ENCODE measurements at places on chromosomes 5 and 9.

DNA sequence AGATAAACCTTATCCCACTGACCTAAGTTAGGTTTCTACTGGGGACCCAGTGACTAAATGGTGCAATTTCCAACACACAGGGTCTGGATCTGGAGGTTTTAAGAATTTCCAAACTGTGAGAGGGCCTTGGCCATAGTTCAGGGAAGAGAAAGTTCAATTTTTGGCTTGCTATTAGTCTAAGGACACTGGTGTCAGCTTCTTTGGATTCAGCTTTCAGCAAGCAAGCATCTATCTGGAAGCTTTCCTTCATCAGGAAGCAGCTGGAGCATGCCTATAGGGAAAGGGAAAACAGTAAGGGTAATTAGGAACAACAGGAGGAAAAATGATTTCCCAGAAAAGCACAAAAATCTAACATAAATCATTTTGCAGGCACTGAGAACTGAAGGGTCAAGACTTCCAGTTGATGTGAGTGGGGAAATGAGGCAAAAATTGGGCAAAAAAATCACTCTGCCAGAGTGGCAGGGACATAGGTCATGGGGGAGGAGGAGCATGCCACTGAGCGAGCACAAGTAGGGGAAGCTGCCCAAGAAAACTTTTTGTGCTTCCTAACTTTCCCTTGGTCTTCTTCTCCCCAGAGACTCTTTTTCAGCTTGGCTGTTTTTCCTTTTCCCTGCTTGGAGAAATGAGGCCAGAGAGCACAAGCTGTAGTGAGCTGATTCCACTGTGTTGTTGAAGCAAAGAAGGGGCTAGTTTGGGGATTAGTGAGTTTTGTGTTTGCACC lies 299.6 kb downstream of the FGF10 start:
- no peak for DNase-seq

DNA sequence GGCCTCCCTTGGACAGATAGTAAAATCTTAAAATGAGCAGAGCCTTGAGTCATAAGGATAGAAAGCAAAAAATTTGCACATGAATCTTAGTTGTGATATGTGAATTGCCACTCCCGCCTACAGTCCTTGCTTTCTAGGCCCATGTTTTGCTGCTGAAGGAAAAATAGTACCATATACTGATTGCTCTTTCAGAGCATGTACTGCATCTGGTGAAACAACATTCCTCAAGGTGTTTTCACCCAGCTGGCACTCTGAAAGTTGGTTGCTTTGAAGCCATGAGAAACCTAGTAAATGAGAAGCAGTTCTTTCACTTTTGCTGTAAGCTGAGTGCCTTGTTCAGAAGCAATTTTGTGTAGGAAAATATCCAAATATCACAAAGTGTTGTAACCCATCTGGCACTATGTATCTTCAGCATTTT lies 10.3 kb downstream of the CDC37L1 start:
- DNase-seq, result no peak

- no peak for DNase-seq
Measured at GRCh38 chr5:35430381-35431162, 187.1 kb upstream of the SPEF2 start.

DNA sequence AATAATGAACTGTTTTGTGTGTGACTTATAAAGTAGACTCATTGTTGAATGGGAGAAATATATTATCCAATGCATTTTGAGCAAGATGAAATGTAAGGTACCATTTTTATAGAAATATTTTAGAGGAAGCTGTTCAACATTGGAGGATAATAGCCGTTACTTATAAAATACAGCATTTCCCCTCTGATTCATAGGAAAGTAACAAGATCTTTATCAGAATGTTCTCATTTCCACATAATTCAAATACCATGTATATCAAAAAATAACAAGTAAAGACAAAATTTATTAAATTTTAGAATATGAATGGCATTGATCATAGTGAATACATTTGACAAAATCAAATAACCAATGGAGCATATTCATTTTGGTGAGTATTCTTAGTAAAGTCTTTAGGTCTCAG lies 346.7 kb upstream of the PTGER4 start:
- DNase-seq, result no peak

- peak; percentile 80 for DNase-seq
Measured at GRCh38 chr5:140977003-140977402, 10.7 kb downstream of the PCDHAC2 start.

GRCh38 chr5:112174959-112175594 lies 244.0 kb downstream of the EPB41L4A start:
- no peak for DNase-seq

GRCh38 chr5:131521252-131521651 lies 113.8 kb downstream of the RAPGEF6 start:
- no peak for DNase-seq

DNA sequence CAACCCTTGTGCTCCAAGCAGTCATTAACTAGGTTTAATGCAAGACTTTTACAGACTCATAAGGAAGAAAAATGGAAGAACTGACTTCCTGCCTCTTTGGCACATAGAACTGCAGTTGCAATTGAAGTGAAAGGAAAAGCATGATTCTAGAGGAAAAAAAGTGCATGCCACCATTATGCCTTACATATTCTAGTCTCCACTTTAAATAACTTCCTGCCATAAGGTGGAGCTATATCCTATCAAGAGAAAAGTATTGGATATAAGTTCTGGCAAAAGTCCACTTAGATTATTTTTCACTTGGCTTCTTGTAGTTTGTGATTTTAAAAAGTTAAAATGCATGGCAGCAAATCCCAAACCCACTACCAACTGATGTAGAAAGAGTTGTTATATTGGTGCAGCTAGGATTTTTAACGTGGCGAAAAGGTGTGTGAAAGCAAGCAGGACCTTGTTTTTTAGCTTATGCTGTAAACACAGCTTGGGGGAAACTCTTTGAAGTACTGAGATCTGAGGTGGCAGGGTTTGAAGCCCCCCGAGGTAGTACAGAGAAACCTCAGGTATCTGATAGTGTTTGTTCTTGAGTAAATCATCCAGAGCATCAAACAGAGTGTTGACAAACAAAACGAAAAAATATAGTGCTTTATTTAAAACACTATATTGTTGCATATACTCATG lies 117.9 kb downstream of the ANXA1 start:
- DNase-seq, result no peak

DNA sequence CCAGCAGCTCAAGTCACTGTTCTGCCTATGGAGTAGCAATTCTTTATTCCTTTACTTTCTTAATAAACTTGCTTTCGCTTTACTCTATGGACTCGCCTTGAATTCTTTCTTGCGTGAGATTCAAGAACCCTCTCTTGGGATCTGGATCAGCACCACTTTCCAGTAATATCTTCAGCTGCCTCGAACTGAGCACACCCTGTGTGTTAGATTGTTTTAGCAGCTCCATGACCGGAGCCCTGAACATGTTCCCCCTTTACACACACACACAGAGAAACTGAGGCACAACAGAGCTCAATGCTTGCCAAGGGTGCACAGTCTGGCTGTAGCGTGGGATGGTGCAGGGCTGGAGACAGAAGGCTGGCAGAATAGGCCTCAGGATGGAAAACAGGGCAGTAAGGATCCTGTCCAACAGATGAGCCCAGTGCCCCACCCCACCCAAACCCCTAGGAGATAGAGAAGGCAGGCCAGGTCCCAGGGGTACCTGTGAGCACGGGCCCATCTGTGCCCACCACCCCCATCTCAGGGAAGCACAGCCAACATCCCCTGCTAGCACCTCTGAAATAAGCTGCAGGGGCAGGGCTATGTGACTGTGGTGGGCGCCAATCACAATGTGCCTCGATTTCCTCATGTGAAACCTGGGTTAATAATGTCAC lies 27.9 kb downstream of the BICD2 start:
- DNase-seq, result no peak

- no peak for DNase-seq
Measured at GRCh38 chr9:86485359-86485758, 131.1 kb upstream of the TUT7 start.

- DNase-seq, result no peak
Measured at GRCh38 chr9:69190086-69190862, 16.2 kb downstream of the TJP2 start.

DNA sequence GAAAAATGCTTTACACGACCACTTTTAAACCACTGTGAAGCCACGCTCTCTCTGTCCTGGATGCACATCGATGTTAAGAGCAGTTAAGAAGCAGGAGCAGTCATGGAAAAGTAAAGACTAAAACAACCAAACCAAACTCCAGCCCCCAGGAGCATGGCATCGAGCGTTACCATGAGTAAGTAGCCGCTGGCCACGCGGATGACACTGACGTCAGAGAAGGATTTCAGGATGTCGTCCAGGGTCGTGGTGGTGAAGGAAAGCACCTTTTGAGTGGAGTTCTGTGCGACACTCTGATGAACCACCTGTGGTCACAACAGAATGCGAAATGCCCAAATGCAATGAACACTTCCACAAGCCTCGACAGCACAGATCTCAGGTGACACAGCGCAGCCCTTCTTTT lies 38.9 kb downstream of the PTCH1 start:
- no peak for DNase-seq

DNA sequence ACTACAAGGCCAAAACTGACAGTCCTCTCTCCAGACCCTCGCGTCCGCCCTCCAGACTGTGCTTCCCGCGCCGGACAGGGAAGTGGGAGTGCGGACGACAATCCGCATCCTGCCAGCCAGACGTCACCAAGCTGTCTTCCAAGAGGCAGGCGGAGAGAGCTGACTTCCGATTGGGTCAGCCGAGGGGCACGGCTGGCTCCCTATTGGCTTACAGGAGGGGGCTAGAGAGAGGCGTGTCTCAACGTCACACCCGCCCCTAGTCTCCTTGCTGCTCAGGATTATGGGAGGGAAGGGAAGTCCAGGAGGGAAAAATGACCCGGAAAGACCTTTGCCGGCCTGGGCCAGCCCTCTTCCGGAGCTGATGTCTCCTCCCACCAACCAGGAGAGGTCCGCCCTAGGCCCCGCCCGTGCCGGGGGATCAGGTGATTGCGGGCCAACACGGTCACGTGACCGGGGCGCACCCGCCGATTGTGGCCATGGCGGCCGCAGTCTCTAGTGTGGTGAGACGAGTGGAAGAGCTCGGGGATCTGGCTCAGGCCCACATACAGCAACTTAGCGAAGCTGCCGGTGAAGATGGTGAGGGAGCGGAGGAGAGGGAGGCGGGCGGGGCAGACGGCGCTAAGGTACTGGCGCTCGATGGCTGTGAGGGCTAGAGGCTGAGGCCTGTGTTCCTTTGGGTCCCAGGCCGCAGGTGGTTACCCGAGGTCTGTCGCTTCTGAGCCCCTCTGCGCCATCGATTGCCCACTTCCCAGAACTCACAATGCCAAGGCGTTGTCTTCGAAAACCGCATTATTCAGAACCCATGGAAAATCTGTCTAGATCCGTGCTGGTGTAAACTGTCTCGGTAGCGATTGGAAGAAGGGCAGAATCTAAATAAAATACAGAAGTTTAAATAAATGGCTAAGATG lies at the start of gene RIMOC1:
Gene RIMOC1 (plus strand): TSS at position 453 of the 908 bp plus-strand sequence. CDS start 24 bp downstream, at position 477.
- peak; percentile 100 for DNase-seq

DNA sequence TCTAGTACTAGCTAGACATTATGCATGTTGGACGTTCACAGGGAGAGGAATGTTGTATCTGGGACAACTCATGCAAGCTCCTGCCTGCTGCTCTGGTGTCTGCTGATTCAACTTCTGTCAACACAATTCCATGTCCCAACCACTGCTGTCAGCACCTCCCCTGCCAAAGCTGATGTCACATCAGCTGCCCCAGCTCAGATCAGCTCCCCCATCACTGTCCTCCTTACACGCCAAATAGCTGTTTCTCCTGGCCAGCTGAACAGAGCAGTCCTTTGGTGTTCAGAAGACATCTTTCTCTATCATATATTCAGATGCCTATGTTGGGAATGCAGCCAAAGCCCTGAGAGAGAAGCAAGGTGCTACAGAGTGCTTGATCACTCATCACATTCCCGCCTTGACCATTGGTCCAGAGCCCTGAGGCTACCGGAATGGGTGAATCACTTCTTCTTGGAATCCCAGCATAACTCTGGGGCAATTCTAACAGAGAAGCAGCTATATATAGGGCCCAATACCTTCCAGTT lies 223.3 kb downstream of the SEC61B start:
- peak; percentile 39 for DNase-seq

- DNase-seq, result no peak
Measured at GRCh38 chr5:16554110-16554509, 62.7 kb downstream of the RETREG1 start.

DNA sequence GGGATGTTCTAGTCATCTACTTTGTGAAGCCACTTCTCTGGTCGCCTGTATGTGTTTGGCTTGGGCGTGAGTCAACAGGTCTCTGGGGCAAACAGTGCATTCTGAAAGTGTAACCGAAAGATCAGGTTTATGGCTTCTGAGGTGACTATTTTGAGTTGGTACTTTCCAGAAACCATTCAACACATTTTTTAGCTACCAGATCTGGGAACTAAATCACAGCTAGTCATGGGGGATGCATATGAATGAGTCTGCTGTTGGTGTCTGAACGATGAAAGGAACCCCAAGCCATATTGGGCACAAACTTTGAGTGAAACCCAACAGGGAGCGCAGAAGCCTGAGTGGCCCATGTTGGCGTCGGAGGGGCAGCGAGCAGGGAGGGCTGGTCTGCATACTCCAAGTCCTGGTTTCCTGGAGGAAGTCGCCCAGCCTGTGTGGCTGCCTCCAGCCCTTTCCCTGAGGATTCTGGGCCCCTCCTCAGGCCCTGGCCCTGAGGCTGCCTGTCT lies 35.3 kb downstream of the UBE2QL1 start:
- no peak for DNase-seq

DNA sequence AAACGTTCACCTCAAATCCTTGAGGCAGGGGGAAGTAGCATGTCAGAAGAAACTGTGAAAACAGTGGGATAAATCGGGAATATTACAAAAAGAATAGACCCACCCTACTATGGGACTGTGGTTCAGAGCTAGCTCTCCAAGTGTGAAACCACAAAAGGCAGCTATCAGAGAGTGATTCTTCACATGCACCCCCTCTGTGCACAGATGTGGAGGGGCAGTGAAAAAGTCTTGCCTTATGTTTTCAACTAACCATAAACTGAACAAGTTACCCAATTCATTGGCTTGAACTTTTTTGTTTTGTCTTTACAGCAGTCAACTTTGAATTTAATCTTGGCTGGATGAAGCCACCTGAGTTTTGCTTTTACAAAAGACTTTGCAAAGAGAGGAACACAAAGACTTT lies 98.8 kb upstream of the NR4A3 start:
- no peak for DNase-seq

- no peak for DNase-seq
Measured at GRCh38 chr5:36108758-36109460, 42.2 kb upstream of the UGT3A2 start.

DNA sequence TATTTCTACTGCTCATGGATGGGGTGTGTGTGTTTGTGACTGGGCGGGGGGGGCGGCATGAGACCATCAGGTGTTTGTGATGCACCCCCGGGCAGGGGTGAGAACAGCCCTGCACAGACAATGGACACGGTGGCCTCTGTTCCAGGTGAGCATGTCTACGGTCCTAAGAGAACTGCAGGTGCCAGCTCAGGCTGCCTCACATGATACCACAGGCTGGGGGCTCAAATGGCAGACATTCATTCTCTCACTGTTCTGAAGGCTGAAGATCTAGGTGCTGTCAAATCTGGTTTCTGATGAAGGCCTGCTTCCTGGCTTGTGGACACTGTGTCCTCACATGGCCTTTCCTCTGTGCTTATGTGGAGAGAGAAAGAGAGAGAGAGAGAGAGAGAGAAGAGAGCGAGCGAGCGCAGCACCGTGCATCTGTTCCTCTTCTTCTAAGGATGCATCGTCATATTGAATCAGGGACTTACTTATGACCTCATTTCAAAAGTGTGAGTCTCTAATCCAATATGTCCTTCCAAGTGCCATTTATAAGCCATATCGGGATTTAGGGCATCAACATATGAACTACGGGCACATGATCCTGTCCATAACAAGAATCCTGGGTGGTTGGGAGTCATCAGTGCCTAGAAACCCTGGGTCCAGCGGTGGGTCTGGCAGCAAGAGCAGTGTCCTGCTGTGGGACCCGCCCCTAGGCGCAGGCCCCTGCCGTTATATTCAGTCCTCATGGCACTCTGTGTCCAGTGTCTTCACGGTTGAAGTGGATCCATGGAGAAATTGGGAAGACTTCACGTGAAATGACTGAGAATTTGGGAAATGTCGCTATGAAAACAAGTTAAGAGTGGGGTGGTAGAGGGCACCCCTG lies 42.5 kb downstream of the NXNL2 start:
- no peak for DNase-seq

Measured in NCI-H446 (cell line).